ENCODE measurements at places on chromosomes 2 and 18. TPM values are rescaled to one million over a fixed set of nuclear protein-coding genes. Genes with fewer than 3 reads are reported as not detected.

- peaks cover 49% of the 10 kb centered on the region for H3K27me3 ChIP-seq
- H3K4me1 ChIP-seq, result peaks cover 8% of the 10 kb centered on the region
- DNase-seq, result no peak
- no peaks in the 10 kb centered on the region for H3K36me3 ChIP-seq
- H3K4me3 ChIP-seq, result peak within 1 kb of the TSS; percentile 46
Measured at GRCh38 chr2:17518212-17519154, at the start of gene RAD51AP2. Gene RAD51AP2 (minus strand): TSS chr2:17518440. CDS start chr2:17518415, 25 bp downstream.

GRCh38 chr2:58616961-58617360 is 375.8 kb upstream of the FANCL start:
- peaks cover 25% of the 10 kb centered on the region for H3K4me1 ChIP-seq
- no peak overlapping the region for H3K27ac ChIP-seq
- DNase-seq, result no peak
- no peaks in the 10 kb centered on the region for H3K27me3 ChIP-seq

DNA sequence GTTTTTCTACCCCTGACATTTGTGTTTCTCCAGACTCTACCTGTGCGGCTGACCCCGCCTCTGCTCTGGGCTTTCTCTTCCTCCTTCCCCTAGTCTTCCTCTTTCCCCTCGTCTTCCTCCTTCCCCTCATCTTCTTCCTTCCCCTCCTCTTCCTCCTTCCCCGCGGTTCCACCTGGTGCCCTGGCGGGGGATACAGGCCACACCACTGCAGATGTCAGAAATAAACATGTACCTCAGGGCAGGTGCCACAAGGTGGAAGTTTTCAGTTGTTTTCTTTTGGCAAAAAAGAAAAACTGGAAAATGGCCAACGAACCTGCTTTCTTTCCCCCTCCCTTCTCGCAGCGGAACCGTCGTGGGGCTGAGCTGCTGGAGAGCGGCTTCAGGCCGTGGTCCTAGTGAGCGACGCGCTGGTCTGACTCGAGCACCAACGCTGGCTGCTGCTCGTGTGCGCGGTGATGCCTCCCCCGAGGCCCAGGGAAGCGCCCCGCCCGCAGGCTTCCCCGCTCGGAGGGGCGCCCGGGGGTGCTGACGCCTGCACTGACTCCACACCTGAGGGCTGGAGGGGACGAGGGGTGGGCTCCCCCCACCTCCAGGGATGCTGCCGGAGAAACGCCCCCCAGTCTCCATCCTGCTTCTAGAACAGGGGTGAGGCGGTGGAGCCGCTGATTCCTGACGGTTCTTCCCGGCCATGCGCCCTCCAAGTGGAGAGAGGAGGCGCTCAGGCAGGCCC is 83.7 kb upstream of the ZNF516 start:
- no peaks in the 10 kb centered on the region for H3K36me3 ChIP-seq
- DNase-seq, result peak; percentile 83
- H3K4me1 ChIP-seq, result no peaks in the 10 kb centered on the region
- peaks cover 32% of the 10 kb centered on the region for H3K27me3 ChIP-seq
- no peak overlapping the region for H3K4me3 ChIP-seq
- H3K27ac ChIP-seq, result no peak overlapping the region

DNA sequence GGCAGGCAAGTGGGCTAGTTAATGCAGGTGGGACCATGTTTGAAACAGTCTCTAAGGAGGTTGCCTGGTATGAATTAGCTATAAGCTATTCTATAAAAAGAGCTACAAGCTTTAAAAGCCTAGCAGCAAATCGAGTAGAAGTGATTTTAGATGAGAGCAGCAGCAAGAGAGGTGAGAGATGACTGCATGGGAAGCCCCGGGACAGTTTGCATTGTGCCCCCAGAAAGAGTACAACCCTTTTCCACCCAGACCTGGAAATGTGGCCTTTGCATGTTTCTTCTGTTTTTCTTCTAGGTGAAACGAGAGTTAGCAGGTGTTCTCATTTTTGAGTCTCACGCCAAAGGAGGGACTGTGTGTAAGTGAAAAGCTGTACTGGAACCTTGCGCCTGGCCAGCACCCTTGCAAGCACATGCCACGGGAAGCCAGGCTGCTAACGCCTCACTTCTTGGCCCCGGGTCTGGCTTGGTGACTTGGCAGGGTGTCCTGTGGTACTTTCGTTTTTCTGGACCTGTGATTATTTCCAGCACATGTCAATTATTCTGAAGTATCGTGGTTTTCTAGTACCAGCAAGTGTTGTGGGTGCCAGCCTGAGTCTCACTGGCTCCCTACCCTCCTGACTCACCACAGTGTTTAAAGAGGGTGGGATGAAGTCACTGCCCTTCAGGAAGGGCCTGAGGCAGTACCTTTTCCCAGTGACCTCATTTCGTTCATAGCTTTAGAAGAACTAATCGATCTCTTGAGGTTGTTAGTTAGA is 90.3 kb upstream of the MAP3K20 start:
- H3K36me3 ChIP-seq, result no peaks in the 10 kb centered on the region
- H3K4me3 ChIP-seq, result peak overlapping the region; percentile 33
- peak overlapping the region; percentile 28 for H3K27ac ChIP-seq

DNA sequence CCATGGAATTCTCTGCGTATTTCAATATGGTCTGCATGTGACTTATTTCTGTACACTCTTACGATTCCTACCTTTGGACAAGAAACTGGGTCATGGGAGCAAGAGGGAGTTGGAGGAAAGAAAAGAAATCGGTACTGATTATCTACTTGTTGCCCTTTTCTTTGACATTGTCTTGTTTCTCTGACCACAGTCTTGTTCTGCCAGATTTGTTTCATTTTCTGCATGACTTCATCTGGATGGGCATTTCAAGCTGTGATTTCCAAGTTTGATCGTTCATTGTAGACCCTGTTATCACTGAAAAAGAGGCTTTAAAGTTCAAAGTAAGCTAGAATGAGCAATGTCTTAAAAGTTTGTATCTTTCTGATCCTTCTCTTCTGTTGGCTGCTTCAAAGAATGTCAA is 2186.3 kb upstream of the CELF4 start:
- DNase-seq, result no peak
- peaks cover 15% of the 10 kb centered on the region for H3K4me1 ChIP-seq
- H3K27ac ChIP-seq, result no peak overlapping the region
- H3K36me3 ChIP-seq, result no peaks in the 10 kb centered on the region
- no peak overlapping the region for H3K4me3 ChIP-seq
- H3K27me3 ChIP-seq, result peaks cover 2% of the 10 kb centered on the region

- no peaks in the 10 kb centered on the region for H3K36me3 ChIP-seq
- no peak overlapping the region for H3K27ac ChIP-seq
- no peaks in the 10 kb centered on the region for H3K4me1 ChIP-seq
- DNase-seq, result no peak
- no peaks in the 10 kb centered on the region for H3K27me3 ChIP-seq
- no peak overlapping the region for H3K4me3 ChIP-seq
Measured at GRCh38 chr2:81692566-81692965, 1388.0 kb upstream of the LRRTM1 start.

DNA sequence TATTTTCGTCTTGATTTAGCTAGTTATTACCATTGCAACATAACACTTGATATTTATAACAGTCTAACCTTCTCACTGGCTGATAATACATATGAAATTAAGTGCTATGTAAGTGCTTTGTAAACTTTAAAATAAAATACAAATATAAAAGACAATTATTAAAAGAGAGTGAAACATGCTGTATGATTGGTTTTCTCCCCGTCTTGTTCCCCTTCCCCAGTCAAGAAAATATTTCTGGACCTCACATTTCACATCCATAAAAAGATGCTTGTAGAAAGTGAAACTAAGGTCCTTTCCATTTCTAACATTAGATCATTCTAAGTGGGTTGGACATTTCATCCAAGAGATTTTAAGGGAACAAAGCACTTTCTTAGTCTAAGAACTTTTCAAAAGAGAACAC is 310.2 kb upstream of the LRATD1 start:
- no peak overlapping the region for H3K4me3 ChIP-seq
- no peaks in the 10 kb centered on the region for H3K27me3 ChIP-seq
- H3K4me1 ChIP-seq, result no peaks in the 10 kb centered on the region
- H3K27ac ChIP-seq, result no peak overlapping the region
- DNase-seq, result no peak
- no peaks in the 10 kb centered on the region for H3K36me3 ChIP-seq

- no peak overlapping the region for H3K27ac ChIP-seq
- peaks cover 62% of the 10 kb centered on the region for H3K36me3 ChIP-seq
- no peaks in the 10 kb centered on the region for H3K4me1 ChIP-seq
- H3K4me3 ChIP-seq, result no peak overlapping the region
- no peak for DNase-seq
- H3K27me3 ChIP-seq, result no peaks in the 10 kb centered on the region
Measured at GRCh38 chr18:13756261-13756660, 29.8 kb downstream of the RNMT start.

DNA sequence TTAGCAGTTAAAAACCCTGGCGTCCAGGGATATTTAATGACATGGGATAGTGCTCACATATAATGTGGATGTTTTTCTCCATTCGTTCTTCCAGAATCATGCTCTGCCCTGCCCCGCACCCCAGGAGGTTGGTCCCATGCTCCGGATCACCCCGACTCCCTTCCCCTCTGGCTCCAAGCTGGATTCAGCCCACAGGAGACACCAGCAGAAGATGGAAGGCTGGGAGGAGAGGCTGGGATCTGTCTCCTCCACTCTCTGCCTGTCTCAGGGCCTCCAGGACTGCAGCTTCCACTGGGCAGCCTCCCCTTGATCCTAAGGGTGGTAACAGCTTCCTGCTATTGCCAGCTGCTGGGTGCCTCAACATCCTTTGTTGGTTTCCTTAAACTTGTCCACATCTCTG is 24.5 kb downstream of the TMEM177 start:
- no peak overlapping the region for H3K27ac ChIP-seq
- no peaks in the 10 kb centered on the region for H3K4me1 ChIP-seq
- H3K36me3 ChIP-seq, result no peaks in the 10 kb centered on the region
- H3K4me3 ChIP-seq, result no peak overlapping the region

DNA sequence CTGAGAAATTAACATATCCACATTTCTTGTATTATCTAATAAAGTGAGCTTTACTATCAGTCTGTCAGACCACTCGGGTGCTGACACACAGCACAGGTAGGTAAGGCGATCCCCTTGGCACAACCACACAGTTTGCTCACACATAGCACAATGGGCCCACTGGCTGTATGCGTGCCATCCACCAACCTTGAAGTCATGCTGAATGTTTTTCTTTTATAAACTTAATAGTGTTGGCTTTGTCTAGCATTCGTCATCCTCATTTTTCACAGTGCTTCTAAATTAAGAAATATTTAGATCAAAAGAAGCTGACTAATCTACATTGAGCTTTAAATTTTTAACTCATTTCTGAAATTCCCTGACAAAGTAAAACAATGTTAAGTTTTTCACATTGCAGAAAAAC is 50.0 kb upstream of the PAPOLG start:
- peak; percentile 25 for DNase-seq
- H3K27me3 ChIP-seq, result peaks cover 23% of the 10 kb centered on the region
- no peaks in the 10 kb centered on the region for H3K4me1 ChIP-seq
- H3K36me3 ChIP-seq, result no peaks in the 10 kb centered on the region
- no peak overlapping the region for H3K4me3 ChIP-seq
- no peak overlapping the region for H3K27ac ChIP-seq

DNA sequence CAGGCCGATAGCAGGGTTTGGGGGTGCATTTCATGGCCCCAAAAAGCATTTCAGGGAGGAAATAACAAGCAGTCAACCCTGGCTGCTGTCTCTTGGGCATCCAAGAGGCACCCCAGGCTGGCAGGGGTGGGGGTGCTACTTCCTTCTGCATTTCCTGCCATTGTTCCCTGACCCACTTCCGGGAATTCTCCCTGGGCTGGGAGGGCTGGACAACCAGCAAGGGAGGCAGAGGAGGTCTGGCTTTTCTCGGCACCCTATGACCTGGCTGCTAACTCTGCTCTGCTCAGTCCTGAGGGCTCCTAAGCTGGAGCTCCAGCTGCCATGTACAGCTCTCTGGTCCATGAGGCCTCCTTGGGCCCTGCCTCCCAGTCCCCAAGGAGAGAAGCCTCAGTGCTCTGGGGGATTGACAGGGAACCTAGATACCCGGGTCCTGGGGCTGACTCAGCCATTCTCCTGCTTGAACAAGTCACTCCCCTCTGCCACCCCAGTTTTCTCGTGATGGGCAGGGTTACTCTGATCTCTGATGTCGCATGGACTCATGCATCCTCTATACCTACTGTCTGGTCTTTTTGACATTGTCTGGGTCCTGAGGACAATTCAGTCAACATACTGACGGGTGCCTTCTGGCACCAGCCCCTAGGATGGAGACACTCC is 47.2 kb downstream of the DYSF start:
- H3K36me3 ChIP-seq, result peaks cover 6% of the 10 kb centered on the region
- no peak overlapping the region for H3K4me3 ChIP-seq
- no peak for DNase-seq
- H3K27me3 ChIP-seq, result no peaks in the 10 kb centered on the region

DNA sequence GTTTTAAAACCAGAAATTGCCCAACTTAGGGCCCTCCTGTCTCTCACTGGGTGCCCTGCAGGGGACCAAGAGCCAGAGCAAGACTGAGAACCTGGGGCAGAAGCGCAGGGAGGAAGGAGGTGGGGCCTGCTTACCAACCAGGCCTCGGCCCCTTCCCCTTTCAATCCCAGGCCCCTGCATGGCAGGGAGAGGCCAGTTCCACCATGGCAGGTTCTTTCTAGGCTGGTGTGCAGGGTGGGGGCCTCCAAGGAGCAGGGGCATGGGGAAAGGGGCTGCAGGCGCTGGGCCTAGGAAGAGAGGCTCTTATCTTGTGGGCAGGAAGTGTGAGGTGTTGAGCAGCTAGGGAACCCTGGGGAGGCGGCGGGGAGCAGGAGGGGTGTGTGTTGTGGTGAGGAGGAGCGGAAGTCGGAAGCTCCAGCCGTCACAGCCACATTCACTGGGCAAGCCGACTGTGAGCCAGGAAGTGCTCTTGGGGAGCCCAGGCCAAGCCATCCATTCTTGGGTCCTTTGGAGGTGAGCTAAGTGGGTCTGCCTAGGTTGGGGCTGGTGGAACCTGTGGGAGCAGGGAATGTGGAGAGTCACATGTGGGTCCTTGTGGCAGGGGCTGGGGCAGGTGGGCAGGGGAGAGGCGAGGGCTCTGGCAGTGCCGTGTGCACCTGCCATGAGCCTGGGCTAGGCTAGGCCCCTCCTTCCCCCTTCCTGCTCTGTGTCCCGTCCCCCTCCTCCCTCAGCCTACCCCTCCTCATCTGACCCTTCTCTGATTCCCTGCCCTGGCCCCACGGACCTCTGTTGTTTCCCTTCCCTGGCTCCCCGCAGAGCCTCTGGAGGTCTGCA is at the start of gene PSD4:
Gene PSD4, plus strand, starts transcription at position 430 of the 834 bp plus-strand sequence. CDS start 8,486 bp downstream, outside the sequence.
- H3K27me3 ChIP-seq, result peaks cover 2% of the 10 kb centered on the region
- no peak within 1 kb of the TSS for H3K4me3 ChIP-seq

- no peak overlapping the region for H3K4me3 ChIP-seq
- no peaks in the 10 kb centered on the region for H3K36me3 ChIP-seq
- peaks cover 2% of the 10 kb centered on the region for H3K27me3 ChIP-seq
Measured at GRCh38 chr18:44437603-44438002, 243.1 kb upstream of the SETBP1 start.

DNA sequence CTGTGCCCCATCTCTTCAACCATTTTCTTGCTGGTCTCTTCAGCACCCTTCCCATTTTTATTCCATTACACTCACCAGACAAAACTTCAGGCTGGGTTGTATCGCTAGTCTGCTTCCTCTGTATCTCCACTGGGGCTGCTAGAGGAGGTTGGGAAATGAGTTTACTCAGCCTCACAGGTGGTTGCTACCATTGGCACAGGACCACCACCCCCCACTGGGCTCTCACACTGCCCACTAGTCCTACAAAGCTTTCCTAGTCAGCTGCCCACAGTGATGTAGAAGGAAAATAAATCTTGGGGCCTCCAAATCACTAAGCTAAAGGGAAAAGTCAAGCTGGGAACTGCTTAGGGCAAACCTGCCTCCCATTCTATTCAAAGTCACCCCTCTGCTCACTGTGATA is 12.3 kb upstream of the IL1B start:
- no peaks in the 10 kb centered on the region for H3K36me3 ChIP-seq
- peaks cover 8% of the 10 kb centered on the region for H3K4me1 ChIP-seq
- H3K27ac ChIP-seq, result no peak overlapping the region
- DNase-seq, result no peak
- H3K27me3 ChIP-seq, result no peaks in the 10 kb centered on the region

The MPHOSPH10 gene
- 38.6 TPM for total RNA-seq

The CHRNG gene
- not detected for total RNA-seq

The PKDCC gene
- 42.2 TPM for total RNA-seq

The OTOS gene
- not detected for total RNA-seq

The TEKT4 gene
- total RNA-seq, result not detected
